Mesendoderm (in vitro differentiated cells): ENCODE measurements at places on chromosomes 4 and X.
A peak's percentile ranks its signal among the peaks of the same experiment; 100 is the strongest.

GRCh38 chrX:30141966-30142365 lies 73.4 kb upstream of the MAGEB2 start:
- DNase-seq = peak; percentile 75

DNA sequence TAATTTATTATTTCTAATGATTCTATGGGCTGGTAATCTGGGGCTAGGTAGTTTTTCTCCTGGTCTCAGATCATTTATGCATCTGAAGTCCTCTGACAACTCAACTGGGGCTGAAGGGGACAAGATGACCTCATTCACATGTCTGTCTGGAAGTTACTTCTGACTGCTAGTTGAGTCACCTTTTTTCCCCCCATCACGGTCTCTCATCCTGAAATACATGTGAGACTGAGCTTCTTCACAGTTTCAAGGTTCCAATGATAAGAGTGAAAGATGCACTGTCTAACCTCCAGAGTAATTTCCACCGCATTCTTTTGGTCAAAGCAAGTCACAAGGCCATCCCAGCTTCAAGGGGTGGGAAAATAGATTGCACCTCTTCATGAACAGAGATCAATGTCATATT lies 356.7 kb upstream of the RPS6KA3 start:
- DNase-seq = peak; percentile 27

GRCh38 chr4:72429397-72429889 lies 139.6 kb downstream of the ADAMTS3 start:
- no peak for DNase-seq

- DNase-seq = no peak
Measured at GRCh38 chr4:13118633-13119032, 365.5 kb downstream of the RAB28 start.

DNA sequence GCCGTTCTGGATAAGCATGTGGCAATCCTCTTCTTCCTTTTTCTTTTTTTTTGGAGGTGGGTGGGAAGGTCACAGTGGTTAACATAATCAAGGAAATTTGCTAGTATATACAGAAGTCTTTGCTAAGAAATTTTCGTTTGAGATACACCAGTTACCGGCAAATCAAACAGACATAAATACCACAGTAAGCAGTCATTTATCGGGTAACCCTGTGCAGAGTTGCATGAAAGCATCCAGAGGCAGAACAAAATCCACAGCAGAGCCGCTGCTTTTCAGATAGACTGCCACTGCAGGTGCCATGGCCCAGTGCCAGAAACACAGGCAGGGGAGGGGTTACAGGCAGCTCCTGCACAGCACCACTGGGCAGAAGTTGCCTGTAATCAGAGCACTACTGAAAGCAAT lies 179.1 kb upstream of the MAB21L2 start:
- DNase-seq = no peak

DNA sequence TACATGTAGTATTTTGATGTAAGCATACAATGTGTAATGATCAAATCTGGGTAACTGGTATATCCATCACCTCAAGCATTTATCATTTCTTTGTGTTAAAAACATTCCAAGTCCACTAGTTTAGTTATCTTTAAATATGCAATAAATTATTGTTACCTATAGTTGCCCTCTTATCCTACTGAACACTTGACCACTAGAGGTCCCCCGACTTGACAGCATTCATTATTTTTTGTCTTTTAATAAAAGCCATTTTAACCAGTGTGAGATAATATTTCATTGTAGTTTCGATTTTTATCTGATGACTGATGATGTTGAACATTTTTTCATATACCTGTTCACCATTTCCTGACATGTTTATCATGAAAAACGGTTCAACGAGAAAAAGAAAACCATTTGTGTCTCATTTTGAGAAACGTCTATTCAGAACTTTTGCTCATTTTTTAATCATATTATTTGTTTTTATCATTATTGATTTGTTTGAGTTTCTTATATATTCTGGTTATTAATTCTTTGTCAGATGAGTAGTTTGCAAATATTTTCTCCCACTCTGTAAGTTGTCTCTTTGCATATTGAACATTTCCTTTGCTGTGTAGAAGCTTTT lies 199.0 kb upstream of the CXXC4 start:
- peak; percentile 8 for DNase-seq

GRCh38 chr4:186097386-186097785 lies 7.1 kb upstream of the FAM149A start:
- no peak for DNase-seq

- no peak for DNase-seq
Measured at GRCh38 chr4:165628572-165628971, 244.5 kb upstream of the TLL1 start.

DNA sequence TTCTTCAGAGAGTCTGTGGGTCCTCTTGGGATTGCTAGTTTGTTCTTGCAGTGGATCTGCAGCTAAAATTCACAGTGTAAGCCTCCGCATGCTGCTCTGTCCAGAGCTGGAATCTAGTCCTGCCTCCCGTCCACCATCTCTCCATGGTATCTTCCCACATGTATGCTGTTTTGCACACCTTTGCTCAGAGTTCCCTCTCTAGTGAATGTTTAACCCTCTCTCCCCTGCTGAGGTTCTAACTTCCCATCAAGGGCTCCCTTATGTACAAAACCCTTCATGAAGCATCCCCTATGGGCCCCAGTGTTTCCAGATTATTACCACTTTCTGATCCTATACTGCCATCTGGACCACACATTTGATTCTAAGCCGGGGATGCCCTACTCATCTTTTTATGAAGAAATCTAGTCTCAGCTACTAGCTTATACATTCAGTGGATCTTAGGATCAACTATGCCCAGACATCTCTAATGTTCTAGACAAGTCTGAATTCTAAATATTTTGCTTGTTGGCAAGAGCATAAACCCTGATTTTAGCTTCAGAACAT lies 157.3 kb downstream of the CPEB2 start:
- DNase-seq = no peak

DNA sequence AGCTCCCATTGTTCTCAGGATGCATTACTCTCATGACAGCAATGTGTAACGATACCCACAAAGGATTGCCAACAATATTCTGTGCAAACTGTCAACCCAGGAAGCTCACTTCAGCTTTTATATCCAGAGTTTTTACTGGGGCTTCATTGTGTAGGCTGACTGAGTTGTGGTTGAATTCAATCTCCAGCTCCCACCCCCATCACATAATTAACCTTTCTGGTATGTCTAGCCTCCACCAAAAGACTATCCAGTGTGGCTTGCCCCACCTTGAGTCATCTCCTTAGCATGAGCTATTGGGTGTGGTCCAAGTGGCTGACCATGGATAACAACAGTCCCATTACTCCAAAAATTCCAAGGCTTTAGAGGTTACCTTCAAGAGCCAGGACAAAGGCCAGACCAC lies 17.7 kb upstream of the TAB3 start:
- DNase-seq = no peak

DNA sequence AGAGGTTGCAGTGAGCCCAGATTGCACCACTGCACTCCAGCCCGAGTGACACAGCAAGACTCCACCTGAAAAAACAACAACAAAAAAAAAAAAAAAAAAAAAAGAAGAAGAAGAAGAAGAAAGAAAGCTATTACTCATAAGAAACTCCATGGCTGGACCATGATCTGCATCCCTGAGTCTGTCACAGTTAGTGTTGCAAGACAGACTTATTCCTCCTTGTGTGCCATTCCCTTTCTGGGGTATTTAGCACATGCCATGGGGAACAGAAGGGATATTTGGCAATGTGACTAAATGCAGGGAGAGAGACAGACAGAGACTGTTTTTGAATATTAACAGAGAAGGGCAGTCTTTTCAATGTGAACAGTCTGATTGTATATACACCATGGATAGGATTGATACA lies 16.7 kb upstream of the PDS5A start:
- no peak for DNase-seq

GRCh38 chr4:173924561-173924960 lies 358.9 kb downstream of the FBXO8 start:
- no peak for DNase-seq

DNA sequence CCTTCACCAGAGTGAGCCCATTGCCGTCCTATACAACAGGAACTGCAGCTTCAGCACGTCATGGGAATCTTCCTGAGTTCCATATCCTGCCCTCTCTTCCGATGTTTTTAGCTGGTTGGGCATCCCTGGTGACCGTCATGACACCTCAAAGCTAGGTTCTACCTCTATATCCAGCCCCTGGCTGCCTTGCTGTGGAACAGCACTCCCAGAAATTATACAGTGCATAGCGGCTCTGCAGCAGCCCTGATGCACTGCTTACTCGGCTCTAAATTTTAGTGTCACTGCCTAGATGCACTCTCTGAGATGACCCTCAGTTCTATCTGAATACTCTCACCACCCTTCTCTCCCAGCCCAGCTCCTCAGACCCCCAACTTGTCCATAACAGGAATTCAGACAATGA lies 44.3 kb downstream of the ARHGEF38 start:
- peak; percentile 20 for DNase-seq

DNA sequence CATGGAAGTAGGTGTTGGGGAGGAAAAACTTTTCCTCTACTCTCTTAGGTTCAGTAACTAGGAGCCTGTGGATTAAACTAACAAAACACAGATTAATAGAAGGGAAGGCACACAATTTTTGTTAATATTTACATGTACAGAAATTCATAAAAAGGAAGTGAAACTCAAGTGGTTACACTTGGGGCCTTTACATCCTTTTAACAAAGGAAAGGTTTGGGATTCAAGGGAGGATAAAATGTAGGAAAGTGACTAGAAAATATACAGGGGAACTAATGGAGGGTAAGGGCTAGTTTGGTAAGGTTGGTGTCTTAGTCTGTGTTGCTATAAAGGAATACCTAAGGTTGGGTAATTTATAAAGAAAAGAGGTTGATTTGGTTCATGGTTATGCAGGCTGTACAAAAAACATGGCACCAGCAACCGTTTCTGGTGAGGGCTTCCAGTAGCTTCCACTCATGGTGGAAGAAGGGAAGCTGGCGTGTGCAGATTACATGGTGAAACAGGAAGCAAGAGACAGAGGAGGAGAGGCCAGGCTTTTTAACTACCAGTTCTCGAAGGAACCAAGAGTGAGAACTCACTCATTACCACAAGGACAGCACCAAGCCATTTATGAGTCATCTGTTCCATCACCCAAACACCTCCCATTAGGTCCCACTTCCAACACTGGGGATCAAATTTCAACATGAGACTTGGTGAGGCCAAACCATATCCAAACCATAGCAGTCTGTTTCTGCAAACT lies 124.4 kb downstream of the CHRDL1 start:
- peak; percentile 16 for DNase-seq

GRCh38 chr4:82017680-82018079 lies 356.1 kb downstream of the HNRNPD start:
- peak; percentile 57 for DNase-seq

DNA sequence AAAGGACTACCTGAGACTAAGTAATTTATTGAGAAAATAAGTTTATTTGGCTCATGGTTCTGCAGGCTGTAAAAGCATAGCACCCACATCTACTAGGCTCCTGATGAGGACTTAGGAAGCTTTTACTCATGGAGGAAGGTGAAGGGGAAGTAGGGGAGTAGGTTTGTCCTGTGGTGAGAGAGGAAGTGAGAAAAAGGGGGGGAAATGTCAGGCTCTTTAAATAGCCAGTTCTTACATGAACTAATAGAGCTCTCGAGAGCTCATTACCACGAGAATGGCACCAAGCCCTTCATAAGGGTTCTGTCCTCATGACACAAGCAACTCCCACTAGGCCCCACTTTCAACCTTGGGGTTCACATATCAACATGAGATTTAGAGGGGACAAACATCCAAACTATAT lies 125.5 kb upstream of the NRK start:
- DNase-seq = no peak

GRCh38 chrX:43589735-43590134 lies 66.4 kb upstream of the MAOA start:
- no peak for DNase-seq

GRCh38 chrX:34437586-34437985 lies 219.5 kb downstream of the TMEM47 start:
- DNase-seq = no peak

- no peak for DNase-seq
Measured at GRCh38 chrX:129641941-129642340, 12.8 kb downstream of the APLN start.

DNA sequence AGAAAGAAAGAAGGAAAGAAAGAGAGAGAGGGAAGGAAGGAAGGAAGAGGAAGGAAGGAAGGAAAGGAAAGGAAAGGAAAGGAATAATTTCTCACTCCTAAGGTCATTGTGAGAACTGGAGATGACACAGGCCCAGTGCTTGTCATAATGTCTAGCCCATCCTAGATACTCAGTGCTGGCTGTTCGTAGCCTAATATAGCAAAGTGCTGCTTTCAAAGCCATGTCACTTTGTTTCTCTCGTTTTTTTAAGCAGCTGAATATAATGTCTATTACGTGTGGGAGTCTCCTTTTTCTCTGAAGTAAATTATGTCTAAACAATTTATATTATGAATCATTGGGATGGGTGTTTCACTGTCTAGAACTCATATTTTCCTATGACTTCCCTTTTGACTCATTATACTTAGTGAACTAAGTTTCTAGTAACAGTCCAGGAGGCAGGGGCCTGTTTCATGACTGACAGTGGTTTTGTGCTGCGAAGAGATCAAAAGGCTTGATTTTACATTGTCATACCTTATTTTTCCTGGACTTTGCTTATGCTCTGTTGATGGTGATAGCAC lies 327.0 kb upstream of the ZFP42 start:
- no peak for DNase-seq

DNA sequence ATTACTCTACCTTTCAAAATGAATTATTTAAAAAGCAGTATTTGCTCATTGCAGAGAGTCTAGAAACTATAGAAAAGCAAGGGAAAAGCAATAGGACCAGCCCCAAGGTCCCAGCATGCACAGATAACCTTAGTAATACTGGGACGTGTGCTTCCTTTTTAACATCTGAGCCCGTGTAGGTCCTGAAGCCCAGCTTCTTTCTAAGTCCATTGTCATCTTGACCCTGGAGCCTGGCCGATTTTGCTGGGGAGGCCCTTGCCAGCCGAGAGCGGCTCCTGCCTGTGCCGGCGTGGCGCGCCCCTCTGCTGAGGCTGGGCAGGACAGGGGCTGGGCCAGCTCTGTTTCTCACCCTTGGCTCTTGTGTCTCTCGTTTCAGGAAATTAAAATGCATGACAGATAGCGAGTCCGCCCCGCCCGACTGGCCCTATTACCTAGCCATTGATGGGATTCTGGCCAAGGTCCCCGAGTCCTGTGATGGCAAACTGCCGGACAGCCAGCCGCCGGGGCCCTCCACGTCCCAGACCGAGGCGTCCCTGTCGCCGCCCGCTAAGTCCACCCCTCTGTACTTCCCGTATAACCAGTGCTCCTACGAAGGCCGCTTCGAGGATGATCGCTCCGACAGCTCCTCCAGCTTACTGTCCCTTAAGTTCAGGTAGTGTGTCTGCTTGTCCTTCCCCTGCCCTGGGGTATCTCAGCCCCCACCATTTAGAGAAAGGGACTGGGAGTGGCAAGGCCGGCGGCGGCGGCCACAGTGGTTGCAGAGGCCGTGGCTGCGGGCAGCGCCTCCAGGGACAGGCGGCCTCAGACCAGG lies 4.1 kb downstream of the MSANTD1 start:
- no peak for DNase-seq

DNA sequence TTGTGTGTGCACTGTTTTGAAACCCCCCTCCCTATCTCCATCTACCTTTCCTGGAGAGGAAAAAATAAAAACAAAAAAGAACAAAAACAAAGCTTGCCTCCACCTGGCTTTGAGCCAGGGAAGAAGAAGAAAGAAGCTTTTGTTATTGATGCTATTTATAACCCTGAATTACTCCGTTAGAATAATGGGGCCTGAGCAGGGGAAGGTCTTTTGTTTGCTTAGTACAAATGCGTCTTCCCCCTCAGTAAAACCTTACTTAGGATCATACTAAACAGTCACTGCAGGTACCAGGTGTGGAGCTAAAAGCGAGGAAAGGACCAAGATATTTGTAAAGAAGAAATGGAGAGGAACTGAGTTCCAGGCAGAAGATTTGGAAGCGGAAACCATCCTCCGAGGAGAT lies 352.1 kb downstream of the KCNIP4 start:
- DNase-seq = no peak
